ENCODE measurements at places on chromosomes 7 and 10.

DNA sequence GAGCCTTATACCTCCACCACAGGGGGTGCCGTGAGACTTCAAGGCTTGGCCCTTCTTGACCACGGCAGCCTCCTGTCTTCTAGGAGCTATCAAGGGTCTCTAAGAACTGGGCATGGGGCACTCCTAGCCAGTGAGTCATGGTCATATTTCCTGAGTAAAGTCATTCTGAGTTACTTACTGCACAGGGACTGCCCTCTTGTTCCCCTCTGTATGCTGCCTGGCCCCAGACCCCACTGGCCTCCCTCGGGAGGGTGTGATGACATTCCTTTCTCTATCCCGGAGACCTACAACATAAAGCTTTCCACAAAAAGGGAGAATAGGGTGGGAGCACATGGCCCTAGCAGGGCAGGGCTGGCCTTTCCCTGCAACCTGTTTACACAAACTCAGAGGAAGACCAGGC, 21.4 kb downstream of the DPCD start:
- DNase-seq, result no peak

- DNase-seq, result no peak
These were observed 156.5 kb upstream of the HDAC9 start for GRCh38 chr7:18338910-18339523.

DNA sequence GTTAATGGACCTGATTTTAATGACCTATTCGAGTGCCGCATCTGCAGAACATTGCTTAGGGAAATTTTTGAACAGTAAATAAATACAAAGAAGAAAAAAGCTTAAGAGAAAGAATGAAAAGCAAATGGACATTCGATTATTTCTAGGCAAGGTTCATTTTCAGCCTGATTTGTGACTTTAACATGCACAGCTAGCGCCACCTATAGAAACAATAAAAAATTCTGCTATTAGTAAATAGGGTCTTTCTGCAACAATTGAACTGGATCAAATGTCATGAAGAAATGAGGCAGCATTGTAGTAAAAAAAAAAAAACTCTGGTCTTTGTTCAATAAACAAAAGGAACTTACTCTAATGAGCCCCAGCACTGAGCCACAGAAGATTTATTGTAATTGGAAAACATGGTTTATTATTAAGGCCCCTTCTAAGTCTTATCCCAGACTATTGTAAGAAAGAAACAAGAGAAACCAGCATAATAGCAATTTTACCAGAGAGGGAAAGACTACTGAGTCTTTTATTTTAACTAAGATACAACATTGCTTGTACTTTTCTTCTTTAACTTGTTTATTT, 41.4 kb upstream of the GHITM start:
- DNase-seq, result no peak

DNA sequence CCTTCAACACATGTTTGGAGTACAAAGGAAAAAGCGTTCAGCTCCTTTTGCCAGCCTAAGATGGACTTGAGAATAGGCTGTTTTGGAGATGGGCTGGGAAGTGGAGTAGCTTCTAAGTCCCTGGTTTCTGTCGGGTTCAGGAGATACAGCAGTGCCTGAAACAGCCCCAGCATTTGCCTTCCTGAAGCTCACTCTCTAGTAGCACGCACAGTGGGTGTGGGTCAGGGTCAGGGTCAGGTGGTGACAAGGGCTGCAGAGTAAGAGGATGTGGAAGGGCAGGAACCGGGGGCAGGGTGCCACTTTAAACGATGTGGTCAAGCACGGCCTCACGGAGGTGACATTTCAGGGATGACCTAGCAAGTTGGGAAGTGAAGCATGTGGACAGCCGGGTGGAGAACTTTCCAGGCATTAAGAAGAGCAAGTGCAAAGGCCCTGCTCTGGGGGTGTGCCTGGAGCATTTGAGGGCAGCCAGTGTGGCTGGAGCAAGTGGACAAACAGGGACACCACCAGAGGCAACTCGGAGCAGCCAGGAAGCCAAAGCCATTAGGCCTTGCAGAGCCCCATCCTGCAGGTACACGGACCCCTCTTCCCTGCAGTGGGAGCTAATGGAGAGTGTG, 382.2 kb upstream of the ZMIZ1 start:
- DNase-seq, result no peak

DNA sequence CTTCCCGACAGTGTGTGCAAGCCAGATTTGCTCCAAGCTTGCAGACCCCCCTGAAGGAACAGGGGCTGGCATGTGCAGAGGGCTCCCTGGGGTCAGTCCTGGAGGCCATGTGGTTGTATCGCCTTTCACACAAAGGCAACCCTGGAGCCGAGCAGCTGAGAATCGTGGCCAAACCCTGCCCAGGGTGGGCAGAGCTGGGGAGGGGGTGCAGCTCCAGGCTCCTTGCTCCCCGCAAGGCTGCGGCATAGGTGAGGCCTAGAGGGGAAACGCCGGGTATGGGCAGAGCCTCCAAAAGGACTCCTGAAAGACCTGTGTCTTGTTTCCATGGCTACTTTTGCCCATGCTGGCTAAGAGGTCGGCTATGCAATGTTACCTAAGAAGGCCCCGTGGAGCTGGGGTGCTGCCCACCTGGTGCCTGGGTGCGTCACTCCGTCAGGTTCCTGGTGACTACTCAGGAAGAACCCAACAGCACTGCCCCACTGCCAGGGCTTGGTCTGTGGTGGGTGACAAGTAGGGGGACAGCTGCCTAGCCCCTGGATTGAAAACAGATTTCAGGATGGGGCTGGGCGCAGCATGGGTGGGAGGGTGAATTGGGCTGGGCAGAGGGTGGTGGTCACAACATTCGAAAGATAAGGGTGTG, 171.0 kb upstream of the SHH start:
- DNase-seq, result no peak

All from progenitor cell of endocrine pancreas (in vitro differentiated cells).